K562 (cell line): ENCODE measurements at places on chromosomes 4 and X. TPM values are rescaled to one million over a fixed set of nuclear protein-coding genes. Genes with fewer than 3 reads are reported as not detected.

DNA sequence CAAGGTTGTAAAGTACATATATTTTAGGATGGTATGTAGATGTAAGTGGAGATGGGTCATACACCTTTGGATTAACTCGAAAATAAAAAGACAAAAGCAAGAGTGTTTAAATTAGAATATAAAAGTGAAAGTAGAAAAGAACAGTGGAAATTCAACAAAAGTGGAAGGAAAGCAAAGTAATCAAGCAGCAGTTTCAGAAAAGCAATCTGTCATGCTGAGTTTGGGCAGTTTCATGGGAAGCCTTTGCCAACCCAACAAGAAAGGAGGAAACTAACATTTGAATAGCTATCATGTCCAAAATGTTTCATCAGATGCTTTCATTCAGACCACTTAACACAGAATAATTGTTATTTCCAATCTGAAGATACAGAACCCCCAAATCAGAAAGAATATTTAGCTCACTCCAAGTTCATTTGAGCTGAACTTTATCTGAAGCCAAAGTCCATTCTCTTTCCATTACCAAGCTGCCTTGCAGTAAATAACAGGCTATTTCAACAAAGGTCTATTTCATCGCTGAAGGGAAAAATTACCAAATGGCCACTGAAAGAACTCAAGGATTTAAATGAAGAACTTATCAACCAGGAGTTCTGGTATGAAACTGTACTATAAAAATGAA is 1.8 kb upstream of the EXOSC9 start:
- no peak for DNase-seq
- peaks cover 19% of the 10 kb centered on the region for H3K4me1 ChIP-seq
- H3K4me3 ChIP-seq, result no peak overlapping the region
- peaks cover 27% of the 10 kb centered on the region for H3K36me3 ChIP-seq
- H3K27ac ChIP-seq, result no peak overlapping the region
- H3K27me3 ChIP-seq, result no peaks in the 10 kb centered on the region

- peaks cover 25% of the 10 kb centered on the region; the same call in 2 of the 3 replicates for H3K36me3 ChIP-seq
- no peak overlapping the region for H3K4me3 ChIP-seq
- no peaks in the 10 kb centered on the region for H3K4me1 ChIP-seq
- H3K27ac ChIP-seq, result no peak overlapping the region
Observed at GRCh38 chrX:3639236-3639635, 74.2 kb downstream of the PRKX start.

DNA sequence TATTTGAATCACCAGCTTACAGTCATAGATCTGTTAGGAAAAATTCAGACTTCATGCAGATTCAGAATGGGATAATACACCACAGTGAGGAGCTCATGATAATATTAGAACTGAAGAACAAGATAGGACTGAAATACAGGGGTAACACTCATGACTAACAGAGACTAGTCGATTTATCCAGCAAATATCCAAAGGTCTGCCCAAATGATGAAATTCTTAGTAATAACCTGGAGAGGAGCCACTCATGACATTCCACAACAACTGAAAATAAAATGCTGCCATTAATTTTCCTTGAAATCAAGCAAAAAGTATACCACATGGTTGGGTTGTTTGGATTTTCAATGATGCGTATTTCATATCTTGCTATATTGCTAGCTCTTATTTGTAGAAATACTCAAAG is 903.7 kb upstream of the ADGRL3 start:
- H3K4me1 ChIP-seq, result no peaks in the 10 kb centered on the region
- H3K27ac ChIP-seq, result no peak overlapping the region
- DNase-seq, result no peak
- no peaks in the 10 kb centered on the region for H3K36me3 ChIP-seq

- no peaks in the 10 kb centered on the region for H3K27me3 ChIP-seq
- H3K36me3 ChIP-seq, result peaks cover 11% of the 10 kb centered on the region; the same call in 2 of the 3 replicates
- no peak overlapping the region for H3K27ac ChIP-seq
- H3K4me3 ChIP-seq, result no peak overlapping the region
Observed at GRCh38 chr4:87068583-87069021, 133.8 kb downstream of the AFF1 start.

The CENPC gene
- total RNA-seq, result 27.9 and 30.5 TPM in 2 replicates

The ZNF630 gene
- total RNA-seq, result 0.27 and 0.29 TPM in 2 replicates

DNA sequence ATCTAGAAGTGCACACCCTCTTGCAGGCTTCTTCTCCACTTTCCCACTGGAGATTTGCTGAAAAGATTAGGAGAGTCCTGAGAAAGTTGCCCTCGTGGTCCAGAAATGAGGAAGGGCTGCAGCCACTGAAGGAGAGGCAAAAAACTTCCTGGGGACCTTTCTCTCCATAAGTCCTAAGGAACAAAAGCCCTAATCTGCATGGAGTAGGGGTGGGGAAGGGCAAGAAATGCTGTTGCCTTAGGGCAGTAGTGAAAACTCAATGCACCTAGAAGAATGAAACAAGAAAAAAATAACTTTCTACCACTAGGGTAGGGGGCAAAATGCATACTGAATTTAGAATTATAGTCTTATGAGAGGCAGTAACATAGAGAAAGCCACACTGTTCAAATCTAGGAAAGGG is 1408.8 kb downstream of the PCDH19 start:
- no peaks in the 10 kb centered on the region for H3K36me3 ChIP-seq
- H3K4me3 ChIP-seq, result no peak overlapping the region
- no peaks in the 10 kb centered on the region for H3K4me1 ChIP-seq

The SULT1E1 gene
- not detected in 2 replicates for total RNA-seq

- no peak overlapping the region for H3K4me3 ChIP-seq
- DNase-seq, result no peak
- peaks cover 15% of the 10 kb centered on the region for H3K27me3 ChIP-seq
- H3K4me1 ChIP-seq, result no peaks in the 10 kb centered on the region
- H3K27ac ChIP-seq, result no peak overlapping the region
- H3K36me3 ChIP-seq, result no peaks in the 10 kb centered on the region
Observed at GRCh38 chr4:82519072-82519471, 42.7 kb downstream of the TMEM150C start.
